Activated CD8-positive, alpha-beta memory T cell treated with anti-CD3 and anti-CD28 coated beads for 4 hours (primary cell): ENCODE measurements at places on chromosomes 13 and 19.

- no peak for DNase-seq
These were observed 12.4 kb upstream of the GJA3 start for GRCh38 chr13:20173116-20173746.

DNA sequence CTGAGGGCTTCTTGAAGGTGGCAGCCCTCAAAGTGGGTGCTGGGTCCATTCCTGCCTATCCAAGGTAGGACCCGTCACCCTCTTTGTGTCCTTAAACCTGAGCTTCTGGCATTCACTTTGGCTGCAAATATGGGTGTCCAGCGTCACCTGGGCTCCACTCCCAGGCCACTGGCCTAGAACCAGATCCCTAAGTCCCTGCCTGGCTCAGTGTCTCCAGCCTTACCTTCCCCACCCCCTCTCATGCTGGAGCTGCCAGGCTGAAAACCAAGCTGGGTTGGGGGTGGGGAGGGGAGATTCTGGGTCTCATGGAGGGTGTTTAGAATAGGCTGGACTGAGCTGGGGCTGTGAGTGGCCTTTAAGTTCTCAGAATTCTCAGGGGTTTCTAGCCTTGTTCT, 12.4 kb downstream of the PDE4A start:
- no peak for DNase-seq

DNA sequence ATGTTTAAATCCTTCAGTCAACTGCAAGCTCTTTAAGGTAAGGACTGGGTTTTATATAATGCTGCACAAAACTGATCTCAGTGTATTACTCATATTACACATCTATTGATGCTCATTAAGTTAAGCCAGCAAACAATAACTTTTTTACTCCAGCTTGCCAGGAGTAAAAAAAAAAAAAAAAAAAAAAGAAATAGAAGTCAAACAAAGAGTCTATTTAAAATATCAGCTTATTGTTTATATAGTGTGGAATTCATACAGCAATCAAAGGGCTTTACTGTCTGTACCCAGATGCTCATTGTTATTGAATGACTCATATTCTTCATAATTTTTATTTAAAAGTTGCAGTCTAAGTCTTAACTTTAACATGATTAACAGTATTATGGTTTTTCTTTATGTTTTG, 21.8 kb upstream of the KBTBD7 start:
- DNase-seq, result no peak

- DNase-seq, result no peak
These were observed 6.9 kb upstream of the MEF2B start for GRCh38 chr19:19176950-19177349.

DNA sequence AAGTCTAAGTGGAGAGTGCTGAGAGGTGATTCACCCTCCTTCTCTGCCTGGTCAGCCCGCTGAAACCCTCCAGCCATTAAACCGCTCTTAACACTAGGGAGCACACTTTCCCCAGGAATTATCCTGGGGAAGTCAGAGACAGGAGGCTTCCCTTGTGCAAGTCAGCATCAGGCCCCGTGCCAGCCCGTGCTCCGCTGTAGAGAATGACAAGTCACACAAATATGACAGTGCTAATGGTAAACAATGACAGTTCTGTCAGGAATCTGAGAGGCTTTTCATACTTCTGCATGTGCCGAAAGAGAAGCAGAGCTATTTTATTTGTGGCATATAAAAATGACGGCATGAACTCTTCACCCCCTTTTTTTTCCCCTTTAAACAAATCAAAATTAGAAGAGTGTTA, 816.9 kb upstream of the SLC10A2 start:
- DNase-seq, result no peak
